ENCODE measurements at places on chromosomes 13 and 19.

DNA sequence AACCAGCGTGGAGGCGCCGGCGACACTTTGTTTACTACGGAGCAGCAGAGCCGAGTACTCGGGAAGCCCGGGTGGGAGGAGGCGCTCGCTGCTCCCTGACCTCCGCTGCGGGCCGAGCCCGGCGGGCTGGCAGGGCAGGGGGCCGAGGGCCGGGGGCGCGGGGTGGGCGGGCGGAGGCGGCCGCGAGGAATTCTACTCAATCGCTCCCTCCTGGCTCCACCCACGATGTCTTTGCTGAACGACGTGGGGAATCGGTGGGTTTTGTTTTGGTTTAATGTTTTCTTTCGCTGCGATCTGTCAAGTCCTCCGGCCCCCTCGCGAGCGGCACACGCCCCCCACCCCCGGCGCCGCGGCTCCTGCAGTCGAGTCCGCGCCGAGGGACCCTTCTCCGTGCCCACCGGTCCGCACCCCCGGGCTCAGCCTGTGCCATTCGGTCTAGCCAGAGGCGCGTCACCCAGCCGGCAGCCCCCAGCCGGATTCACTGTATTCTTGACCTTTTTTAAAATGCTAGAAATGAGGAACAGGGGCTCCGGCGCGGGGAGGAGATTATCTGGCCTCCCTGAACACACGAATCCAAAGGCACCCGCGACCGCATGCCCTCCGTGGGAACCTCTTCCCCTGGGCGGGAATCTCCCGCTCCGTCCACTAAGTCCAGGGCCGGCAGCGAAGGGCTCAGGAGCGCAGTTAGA is 636 bp upstream of the FOXO1 start:
- no peak for DNase-seq

DNA sequence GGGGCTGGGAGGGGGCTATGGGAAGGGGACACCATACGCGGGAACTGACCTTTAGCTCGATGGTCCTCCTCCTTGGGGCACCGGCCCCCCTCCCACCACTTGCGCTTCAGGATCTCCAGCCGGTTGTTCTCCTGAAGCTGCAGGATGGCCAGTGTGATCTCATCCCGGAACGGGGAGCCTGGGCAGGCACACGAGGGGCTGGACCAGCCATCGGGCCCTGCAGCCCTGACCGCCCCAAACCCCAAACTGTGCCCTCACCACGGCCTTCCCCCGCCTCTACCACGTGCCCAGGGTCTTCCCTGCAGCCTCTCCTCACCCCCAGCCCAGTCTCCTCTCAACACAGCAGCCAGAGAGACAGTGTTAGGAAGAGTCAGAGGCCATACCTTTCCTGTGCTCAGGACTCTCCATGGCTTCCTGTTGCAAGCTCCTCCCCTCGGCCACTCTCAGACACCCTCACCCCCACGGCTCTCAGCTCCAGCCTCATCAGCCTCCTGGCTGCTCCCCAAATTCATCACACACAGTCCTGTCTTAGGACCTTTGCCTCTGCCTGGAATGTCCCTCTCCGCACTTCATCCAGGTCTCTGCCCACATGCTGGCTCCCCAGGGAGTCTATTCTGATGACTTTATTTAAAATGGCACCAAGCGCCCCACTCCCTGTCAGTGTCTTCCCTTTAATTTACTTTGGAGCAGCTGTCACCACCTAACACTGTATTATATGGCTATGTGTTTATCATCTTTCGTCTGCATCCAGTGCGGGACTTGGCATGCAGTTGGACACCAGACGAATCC is 9.7 kb upstream of the ATP1A3 start:
- no peak for DNase-seq

- DNase-seq: no peak
These were observed 296.7 kb upstream of the DACH1 start for GRCh38 chr13:72163678-72164077.

DNA sequence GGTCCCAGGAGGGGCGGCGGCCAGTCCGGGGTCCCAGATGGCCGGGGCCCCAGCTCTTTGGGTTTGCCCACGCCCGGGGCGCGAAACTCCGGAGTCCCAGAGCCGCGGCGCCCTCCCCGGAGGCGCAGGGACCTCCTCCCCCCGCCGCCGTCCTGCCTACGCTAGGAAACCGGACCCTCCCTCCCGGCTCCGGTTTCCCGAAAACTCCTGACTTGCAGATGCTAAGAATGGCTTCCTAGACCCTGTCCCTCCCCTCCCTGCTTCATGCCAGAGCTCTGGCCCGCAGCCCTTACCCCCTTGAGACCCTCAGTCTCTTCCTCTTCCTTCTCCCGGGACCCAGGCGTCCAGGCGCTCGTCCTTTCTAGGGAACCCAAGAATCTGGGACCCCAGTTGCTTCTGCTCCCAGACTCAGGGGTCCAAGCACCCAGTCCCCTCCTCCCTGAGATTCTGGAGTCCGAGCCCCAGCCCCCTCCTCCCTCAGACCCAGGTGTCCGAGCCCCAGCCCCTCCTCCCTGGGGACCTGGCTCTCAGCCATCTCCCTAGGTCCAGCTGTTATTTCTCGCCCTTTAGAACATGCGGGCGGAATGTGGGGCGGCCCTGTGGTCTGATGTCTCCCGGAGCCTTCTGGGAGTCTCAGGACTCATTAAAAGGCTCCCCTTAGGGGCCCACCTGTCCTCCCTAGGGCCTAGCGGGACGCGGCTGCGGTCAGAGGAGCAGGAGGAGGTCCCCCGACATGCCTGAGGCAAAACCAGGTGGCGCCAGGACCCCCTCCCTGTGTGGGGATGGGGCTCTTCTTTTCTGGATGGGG is at the start of gene MYBPC2:
Gene MYBPC2, plus strand, starts transcription at position 672 of the 808 bp plus-strand sequence. Its CDS starts 62 bp downstream, at position 734.
- DNase-seq: no peak

- DNase-seq: no peak
These were observed 2.7 kb upstream of the TFDP1 start for GRCh38 chr13:113581871-113582270.

- DNase-seq: no peak
These were observed 790 bp downstream of the TPM4 start for GRCh38 chr19:16076958-16077611.

DNA sequence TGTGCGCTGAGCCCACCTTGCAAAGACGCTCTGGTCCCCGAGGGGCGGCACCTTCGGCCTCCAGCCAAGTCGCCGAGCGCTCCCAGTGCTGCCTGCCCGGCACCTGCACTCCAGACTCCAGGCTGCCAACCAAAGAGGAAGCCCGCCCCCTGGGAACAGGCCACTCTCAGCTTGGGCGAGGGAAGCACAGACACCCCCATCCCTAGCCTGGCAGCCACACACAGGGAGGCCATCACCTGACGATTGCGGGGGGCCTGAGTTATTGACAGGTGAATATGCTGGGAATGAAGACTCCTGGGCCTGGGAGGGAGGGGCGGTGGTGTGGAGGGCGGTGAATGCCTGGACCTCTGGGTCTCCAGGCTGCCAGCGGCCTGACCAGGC is 10.3 kb upstream of the ZNF492 start:
- no peak for DNase-seq

DNA sequence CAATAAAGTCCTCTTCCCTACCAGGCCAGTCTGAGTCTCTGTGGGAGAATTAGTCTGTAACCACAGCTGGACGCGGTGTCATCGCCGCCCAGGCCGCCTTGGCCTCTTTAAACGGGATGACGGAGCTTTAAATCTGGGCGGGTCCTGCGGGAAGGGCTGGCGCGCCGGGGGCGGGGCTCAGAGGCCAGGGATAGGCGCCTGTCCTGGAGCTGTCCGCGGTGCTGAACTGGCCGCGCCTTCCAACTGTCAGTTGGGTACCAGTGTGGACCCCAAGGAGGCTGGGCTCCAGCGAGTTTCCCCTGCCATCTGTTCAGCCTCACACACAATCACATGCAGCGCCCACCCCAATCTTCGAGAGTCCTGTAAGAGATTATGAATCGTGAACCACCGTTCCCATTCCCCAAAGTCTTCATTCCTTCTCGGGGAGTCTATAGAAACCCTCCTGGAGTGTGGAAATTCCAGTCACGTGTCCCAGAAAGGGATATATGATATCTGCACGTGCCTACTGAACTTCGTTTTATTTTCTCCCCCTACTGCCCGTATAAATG is 11.5 kb downstream of the APLP1 start:
- DNase-seq: no peak

DNA sequence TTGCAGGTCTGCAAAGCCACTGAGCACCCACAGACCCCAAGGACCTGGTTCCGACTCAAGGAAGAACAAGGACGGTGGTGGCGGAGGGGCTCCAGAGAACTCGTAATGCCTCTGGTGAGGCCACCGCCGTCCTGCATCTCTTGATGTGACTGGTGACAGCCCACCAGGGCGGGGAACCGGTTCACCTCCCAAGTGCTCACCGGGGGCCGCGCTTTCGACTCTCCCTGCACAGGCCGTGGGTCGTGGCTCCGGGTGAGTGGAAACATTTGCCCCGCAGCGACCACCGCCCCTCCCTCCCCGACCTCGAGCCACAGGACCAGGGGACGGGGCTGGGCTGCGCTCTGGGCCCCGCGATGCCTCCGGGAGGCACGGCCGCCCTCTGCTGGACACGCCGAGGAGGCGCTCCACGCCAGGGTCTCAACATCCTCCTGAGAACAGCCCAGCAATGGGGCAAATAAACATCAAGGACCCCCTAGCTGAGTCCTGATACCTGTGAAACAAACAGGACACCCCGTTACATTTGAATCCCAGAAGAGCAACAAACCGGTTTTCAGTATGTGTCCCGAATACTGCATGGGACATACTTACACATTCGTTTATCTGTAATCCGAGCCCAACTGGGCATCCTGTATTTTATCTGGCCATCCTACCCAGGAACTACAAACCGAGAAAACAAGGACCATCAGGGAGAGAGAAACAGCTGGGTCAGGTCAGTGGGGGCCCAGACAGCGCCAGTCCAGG is 3.9 kb upstream of the PLPP2 start:
- no peak for DNase-seq

- DNase-seq: no peak
These were observed 41.6 kb upstream of the C13orf42 start for GRCh38 chr13:51152701-51153100.

DNA sequence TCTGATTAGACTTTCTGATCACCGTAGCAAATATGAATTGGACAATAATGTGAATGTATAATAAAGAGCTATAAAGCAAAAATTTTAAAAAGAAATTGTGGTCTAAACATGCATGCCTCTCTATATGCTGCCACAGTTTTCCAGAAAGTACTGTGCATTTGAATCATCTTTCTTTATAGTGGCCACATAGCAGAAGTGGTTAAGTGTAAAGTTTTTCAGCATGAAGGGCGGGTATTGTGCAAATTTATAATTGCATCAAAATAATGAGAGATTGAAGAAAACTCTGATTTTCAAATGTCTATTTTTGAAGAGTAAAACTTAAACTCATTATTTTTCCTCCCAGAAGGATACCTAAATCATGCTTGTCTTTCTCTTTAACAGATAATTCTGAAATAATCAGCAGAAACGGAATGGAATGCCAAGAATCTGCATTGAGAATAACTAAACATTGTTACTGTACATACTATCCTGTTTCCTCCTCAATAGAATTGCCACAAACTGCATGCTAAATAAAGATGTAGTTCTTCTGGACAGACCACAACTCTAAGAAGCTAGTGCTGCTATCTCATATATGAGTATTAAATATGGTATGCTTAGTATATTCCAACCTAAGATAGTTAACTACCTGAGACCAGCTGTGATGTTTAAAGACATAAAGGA is 42.9 kb upstream of the RAP2A start:
- DNase-seq: no peak

GRCh38 chr13:83765796-83766195 is 116.5 kb downstream of the SLITRK1 start:
- no peak for DNase-seq

DNA sequence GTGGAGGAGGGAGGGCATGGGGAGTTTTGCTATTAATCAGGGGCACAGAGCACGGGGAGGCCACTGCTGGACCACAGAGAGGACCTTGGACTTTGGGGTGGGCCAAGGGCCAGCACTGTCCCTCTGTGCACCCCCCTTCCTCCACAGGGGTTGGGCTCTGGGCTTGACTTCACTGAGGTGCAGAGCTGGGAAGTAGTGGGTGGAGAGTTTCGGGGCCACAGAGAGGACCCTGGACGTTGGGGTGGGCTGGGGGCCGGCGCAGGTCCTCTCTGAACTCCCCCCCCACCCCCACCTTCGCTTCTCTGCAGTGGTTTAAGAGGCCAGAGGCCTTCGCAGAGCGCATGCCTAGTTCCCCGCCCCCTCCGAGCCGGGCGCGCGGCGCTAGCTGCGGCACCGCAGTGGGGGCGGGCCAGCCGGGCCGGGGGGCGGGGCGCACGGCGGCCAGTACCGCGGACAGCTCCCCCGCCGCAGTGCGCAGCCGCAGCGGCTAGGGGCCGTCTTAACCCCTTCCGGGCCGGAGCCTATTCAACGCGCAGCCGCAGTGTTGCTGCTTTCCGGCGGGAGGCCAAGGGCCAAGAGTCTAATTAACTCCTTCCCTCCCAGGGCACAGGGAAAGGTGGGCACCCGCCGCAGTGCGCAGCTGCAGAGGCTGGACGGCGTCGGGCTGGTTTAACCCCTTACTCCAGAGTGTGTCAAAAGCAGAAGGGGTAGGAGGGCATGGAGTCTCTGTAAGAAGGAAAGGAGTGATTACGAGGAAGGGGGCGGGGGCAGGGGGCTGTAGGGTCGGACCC is 3.7 kb downstream of the KCNC3 start:
- no peak for DNase-seq

All from KG1 (cell line).